ENCODE measurements at places on chromosomes 12 and 14.

GRCh38 chr12:116048879-116049278 lies 228.6 kb downstream of the MED13L start:
- no peak for DNase-seq
- H3K27ac ChIP-seq: peak overlapping the region; percentile 55
- peaks cover 21% of the 10 kb centered on the region for H3K4me1 ChIP-seq
- no peaks in the 10 kb centered on the region for H3K27me3 ChIP-seq

- no peak overlapping the region for H3K27ac ChIP-seq
- no peaks in the 10 kb centered on the region for H3K36me3 ChIP-seq
- no peak overlapping the region for H3K4me3 ChIP-seq
- DNase-seq: no peak
- no peaks in the 10 kb centered on the region for H3K27me3 ChIP-seq
Observed at GRCh38 chr14:66432334-66432733, 53.8 kb upstream of the CCDC196 start.

DNA sequence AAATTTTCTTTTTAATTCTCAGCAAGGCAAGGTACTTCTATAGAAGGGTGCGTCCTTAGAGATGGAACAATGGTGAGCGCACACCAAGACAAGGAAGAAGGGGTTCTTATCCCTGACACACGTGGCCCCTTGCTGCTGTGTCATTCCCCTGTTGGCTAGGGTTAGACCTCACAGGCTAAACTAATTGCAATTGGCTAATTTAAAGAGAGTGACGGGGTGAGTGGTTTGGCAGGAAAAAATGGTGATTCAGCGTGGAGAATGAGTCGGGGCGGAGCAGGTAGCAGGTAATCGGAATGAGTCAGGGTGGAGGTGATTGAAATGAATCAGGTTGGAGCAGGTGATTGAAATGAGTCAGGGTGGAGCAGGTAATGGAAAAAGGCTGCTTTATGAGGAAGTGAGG lies 36.3 kb upstream of the HECTD1 start:
- no peak overlapping the region for H3K4me3 ChIP-seq
- no peak overlapping the region for H3K27ac ChIP-seq
- no peaks in the 10 kb centered on the region for H3K27me3 ChIP-seq
- no peaks in the 10 kb centered on the region for H3K36me3 ChIP-seq
- no peak for DNase-seq

- H3K27ac ChIP-seq: peak overlapping the region; percentile 93
- H3K4me1 ChIP-seq: peaks cover 70% of the 10 kb centered on the region
- peak overlapping the region; percentile 67 for H3K4me3 ChIP-seq
Observed at GRCh38 chr12:56723889-56724700, 1.0 kb downstream of the NACA start.

- H3K27me3 ChIP-seq: no peaks in the 10 kb centered on the region
- H3K36me3 ChIP-seq: no peaks in the 10 kb centered on the region
- no peak overlapping the region for H3K4me3 ChIP-seq
- no peak for DNase-seq
Observed at GRCh38 chr12:15669256-15669948, 119.8 kb downstream of the EPS8 start.

GRCh38 chr12:29796823-29797263 lies 13.1 kb upstream of the TMTC1 start:
- DNase-seq: no peak
- H3K4me3 ChIP-seq: no peak overlapping the region
- H3K4me1 ChIP-seq: no peaks in the 10 kb centered on the region
- H3K27me3 ChIP-seq: no peaks in the 10 kb centered on the region
- no peak overlapping the region for H3K27ac ChIP-seq

DNA sequence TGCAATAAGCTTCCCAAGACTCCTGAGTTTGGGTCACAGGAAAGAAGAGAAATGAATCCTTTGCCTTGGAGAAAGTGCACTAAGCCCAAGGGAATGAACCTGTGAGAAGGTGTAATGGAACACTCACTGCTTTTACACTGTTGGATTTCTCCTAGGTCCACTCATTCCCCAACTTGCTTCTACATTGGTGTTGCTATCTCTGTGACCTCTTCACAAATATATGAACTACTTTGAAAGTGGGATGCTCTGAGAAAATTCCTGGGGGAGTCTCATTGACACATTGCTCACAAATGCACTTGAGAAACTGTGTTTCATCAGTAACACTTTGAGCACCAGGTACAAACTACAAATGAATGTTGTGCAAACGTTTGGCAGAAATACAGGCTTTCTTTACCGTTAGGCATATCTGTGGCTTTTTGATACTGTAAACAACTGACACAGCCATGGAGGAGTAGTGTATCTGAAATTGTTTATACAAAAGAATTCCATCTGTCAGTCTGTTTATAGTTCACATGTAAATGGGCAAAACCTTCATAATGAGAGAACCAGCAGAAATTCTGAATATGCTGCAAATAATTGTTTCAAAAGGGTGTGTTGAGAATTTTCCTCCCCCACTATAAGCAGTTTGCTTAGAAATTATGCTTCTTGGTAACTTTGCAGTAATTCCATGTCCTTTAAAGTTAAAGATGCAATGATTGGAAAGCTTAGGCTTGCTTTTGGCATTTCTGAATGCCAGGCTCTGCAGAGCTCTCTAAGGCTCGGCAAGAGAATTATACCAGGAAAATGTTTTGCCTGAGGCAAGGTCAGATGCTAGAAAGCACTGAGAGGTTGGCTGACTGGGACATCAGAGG lies 348.5 kb upstream of the DDHD1 start:
- DNase-seq: no peak
- H3K36me3 ChIP-seq: no peaks in the 10 kb centered on the region
- no peak overlapping the region for H3K27ac ChIP-seq

- H3K4me3 ChIP-seq: no peak overlapping the region
- no peaks in the 10 kb centered on the region for H3K27me3 ChIP-seq
- H3K36me3 ChIP-seq: no peaks in the 10 kb centered on the region
- no peaks in the 10 kb centered on the region for H3K4me1 ChIP-seq
Observed at GRCh38 chr14:101230161-101230850, 326.8 kb upstream of the RTL1 start.

DNA sequence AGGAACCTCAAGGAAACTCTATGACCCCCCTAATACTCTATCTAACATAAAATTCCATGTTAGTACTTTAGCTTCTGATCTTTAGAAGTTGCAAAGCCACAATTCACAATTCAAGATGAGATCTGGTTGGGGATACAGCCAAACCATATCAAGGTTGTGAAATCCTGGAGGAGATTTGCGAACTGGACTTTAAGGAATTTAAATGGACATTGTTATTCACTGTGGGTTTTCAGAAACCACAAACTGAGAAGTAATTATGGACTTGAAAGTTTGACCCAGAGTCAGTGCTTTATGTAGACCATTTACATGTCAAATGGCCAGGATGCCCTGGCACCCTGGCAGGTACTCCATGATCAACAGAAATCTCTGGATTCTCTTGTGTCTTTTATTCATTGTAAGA lies 14.2 kb upstream of the CDKL1 start:
- H3K27ac ChIP-seq: no peak overlapping the region
- no peak overlapping the region for H3K4me3 ChIP-seq
- DNase-seq: no peak
- H3K27me3 ChIP-seq: no peaks in the 10 kb centered on the region
- H3K4me1 ChIP-seq: no peaks in the 10 kb centered on the region

- H3K27ac ChIP-seq: no peak overlapping the region
- H3K27me3 ChIP-seq: no peaks in the 10 kb centered on the region
- DNase-seq: no peak
- peaks cover 55% of the 10 kb centered on the region for H3K36me3 ChIP-seq
Observed at GRCh38 chr14:71651228-71651627, 281.0 kb upstream of the RGS6 start.

GRCh38 chr14:65370801-65371248 lies 41.7 kb upstream of the FUT8 start:
- no peaks in the 10 kb centered on the region for H3K36me3 ChIP-seq
- H3K4me1 ChIP-seq: no peaks in the 10 kb centered on the region
- DNase-seq: no peak

GRCh38 chr12:86729739-86730138 lies 473.5 kb upstream of the MGAT4C start:
- H3K27ac ChIP-seq: no peak overlapping the region
- no peaks in the 10 kb centered on the region for H3K27me3 ChIP-seq
- no peak overlapping the region for H3K4me3 ChIP-seq
- H3K36me3 ChIP-seq: no peaks in the 10 kb centered on the region
- no peak for DNase-seq
- no peaks in the 10 kb centered on the region for H3K4me1 ChIP-seq

GRCh38 chr12:20627001-20627588 lies 68.0 kb upstream of the SLCO1C1 start:
- H3K4me1 ChIP-seq: no peaks in the 10 kb centered on the region
- no peak overlapping the region for H3K4me3 ChIP-seq
- no peaks in the 10 kb centered on the region for H3K27me3 ChIP-seq
- DNase-seq: no peak
- H3K27ac ChIP-seq: no peak overlapping the region

GRCh38 chr14:23692416-23692815 lies 56.3 kb downstream of the DHRS2 start:
- H3K27ac ChIP-seq: no peak overlapping the region
- H3K4me1 ChIP-seq: peaks cover 18% of the 10 kb centered on the region
- H3K27me3 ChIP-seq: peaks cover 3% of the 10 kb centered on the region
- DNase-seq: no peak

- no peak overlapping the region for H3K27ac ChIP-seq
- DNase-seq: no peak
- peaks cover 28% of the 10 kb centered on the region for H3K4me1 ChIP-seq
- H3K4me3 ChIP-seq: no peak overlapping the region
Observed at GRCh38 chr12:67450441-67450840, 181.3 kb downstream of the CAND1 start.

DNA sequence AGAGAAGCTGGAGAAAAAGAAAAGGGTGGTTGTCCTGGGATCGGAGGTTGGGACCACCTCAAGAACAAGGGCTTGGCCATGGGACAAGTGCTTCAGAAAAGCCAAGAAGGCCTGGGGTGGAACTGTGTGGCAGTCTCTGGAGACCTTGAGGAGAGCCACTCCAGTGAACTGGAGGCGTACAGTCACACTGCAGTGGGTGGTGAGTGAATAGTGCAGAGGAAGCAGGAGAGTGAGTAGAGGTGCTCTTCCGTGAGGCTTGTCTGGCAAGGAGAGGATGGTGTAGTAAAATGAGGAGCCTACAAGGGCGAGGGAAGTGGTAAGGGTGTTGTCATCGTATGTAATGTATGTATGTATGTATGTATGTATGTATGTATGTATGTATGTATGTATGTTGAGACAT lies 20.9 kb downstream of the RASSF3 start:
- H3K27ac ChIP-seq: no peak overlapping the region
- H3K4me1 ChIP-seq: peaks cover 56% of the 10 kb centered on the region
- no peaks in the 10 kb centered on the region for H3K27me3 ChIP-seq
- peaks cover 50% of the 10 kb centered on the region for H3K36me3 ChIP-seq
- no peak overlapping the region for H3K4me3 ChIP-seq
- no peak for DNase-seq

DNA sequence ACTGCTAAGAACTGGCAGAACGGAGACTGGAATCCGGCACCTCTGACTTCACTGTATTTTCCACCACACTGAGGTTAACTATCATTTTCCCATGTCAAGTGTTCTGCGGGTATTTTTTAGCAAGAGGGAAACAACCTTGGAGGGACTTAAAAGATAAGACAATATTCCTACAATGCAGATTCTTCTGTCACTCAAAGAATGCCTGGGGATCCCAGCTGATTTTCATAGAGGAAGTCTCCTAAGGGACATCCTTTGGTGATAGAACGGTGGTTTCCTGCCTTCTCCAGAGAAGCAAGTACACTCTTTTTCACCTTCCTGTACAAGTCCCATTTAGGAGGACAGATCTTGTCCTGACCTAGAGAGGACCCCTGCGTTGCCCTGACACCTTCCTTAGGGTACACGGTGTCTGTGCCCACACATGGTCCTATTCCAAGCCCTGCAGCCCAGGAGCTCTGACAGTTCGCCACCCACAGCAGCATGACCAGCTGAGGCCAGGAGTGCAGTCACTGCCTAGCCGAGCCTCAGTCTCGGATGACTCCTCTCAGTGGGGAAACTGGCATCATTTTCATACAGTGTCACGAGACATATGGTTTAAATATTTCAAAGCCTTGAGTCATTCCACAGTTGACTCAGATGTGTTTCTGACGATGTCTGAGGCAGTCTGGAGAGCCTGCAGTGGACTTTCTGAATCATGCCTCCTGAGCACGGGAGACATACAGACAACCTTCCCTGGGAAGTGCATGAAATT lies 181.3 kb upstream of the FKBP4 start:
- no peaks in the 10 kb centered on the region for H3K4me1 ChIP-seq
- H3K27ac ChIP-seq: no peak overlapping the region
- no peak overlapping the region for H3K4me3 ChIP-seq
- no peak for DNase-seq

DNA sequence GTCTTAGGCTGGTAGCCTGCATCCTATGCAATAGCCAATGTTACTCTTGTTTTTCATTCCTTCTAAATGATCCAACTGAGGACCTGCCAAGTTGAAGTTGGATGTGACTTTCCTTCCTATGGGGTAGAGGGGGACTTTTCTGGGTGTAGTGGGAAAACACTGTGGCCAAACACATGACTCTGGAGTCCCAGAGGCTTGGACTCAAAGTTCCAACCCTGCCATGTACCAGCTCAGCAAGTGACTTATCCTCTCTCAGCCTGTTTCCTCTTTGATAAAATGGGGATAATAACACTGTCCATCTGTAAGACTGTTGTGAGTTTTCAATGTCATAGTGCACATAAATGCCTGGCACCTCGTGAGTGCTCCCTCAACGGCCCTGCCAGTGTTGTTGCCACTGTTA lies 97.0 kb downstream of the ZFP36L1 start:
- DNase-seq: no peak
- no peaks in the 10 kb centered on the region for H3K27me3 ChIP-seq
- H3K27ac ChIP-seq: no peak overlapping the region

DNA sequence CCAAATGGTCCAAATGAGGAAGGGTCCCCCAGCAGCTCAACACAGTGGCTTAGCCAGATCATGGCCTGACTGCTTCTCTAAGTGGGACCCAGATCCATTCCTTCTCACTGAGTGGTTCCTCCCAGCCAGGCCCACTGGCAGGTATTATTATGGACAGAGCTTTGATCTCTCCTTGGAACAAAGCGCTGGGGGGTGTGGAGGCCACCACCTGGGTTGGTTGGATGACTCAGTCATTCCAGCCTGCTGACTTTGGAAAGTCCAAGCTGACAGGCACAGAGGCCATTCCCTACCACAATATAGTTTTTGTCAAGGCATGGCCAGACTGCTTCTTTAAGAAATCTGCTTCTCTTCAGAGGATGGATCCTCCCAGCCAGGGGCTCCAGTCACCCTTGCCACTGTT lies 341.1 kb downstream of the BTG1 start:
- H3K4me1 ChIP-seq: no peaks in the 10 kb centered on the region
- H3K27ac ChIP-seq: no peak overlapping the region
- H3K27me3 ChIP-seq: no peaks in the 10 kb centered on the region
- no peak overlapping the region for H3K4me3 ChIP-seq
- DNase-seq: no peak

GRCh38 chr12:96399120-96399918 lies 920 bp downstream of the CDK17 start:
- peaks cover 21% of the 10 kb centered on the region for H3K4me1 ChIP-seq
- no peaks in the 10 kb centered on the region for H3K36me3 ChIP-seq
- peak; percentile 72 for DNase-seq
- H3K27ac ChIP-seq: peak overlapping the region; percentile 89
